ENCODE measurements at places on chromosomes 3 and 15. TPM values are rescaled to one million over a fixed set of nuclear protein-coding genes. Genes with fewer than 3 reads are reported as not detected.

Gene PCLAF
- total RNA-seq = 8.1 TPM

Gene DET1
- 5.6 TPM for total RNA-seq

Gene TCTA
- total RNA-seq = 16.7 TPM

Gene GOLGA8T
- 1.5 TPM for total RNA-seq

Gene PRR20G
- total RNA-seq = not detected

Gene BSN
- total RNA-seq = 0.74 TPM

DNA sequence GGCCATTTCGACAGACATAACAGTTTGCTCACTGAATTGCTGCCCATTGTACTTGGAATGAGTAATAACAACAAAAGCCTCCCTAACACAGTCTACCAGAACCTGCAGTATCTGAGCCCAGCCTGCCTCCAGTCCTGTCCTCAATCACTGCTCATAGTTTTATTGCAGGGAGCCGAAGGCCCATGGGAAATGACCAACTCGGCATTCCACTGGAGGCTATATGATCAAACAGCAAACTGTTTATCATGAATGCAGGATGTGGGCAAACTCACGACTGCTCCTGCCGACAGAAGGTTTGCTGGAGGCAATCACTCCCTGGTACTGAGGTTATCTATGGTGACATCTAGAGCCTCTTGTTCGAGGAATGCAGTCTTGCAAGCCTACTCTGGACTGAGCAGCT, 46.3 kb downstream of the LSM3 start:
- H3K27ac ChIP-seq = no peak overlapping the region
- no peaks in the 10 kb centered on the region for H3K36me3 ChIP-seq
- no peaks in the 10 kb centered on the region for H3K27me3 ChIP-seq
- no peak overlapping the region for H3K4me3 ChIP-seq
- DNase-seq = peak; percentile 44

DNA sequence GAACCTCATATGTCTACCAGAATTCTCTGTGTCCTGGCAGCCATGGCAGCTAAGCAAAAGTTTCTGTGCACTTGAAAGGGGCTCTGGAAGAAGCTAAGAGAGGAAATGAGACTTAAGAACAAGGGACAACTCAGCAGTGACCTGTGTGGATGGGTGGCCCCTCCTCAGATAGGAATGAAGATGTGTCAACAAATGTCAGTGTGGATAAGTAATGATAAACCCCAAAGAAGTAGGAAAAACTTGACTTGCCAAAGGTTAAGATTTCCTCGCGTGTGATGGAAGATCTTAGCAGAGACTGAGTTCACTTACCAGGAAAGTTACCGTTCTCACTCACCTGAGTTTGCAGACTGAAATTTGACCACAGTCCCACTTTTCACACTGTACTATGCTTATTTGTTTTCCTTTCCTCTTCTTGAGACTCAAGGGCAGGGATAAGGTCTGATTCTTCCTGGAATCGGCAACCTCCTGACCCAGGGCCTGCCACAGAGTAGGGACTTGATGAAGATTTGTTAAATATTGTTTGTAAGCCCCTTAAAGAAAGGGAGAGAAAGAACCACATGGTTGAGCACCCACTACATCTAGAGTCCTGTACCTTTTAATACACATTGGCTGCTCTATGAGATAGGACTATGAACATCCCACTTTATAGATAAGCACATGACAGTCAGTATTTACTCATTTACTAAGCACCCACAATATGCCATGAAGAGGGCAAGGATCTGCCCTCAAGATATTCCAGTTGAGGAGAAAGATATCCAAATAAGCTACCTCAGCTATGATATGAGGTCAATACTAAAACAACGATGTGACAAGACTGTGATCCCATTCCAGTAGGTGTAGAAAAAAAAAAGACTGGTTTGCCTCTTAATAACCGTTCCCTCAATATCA, 7.3 kb upstream of the HRH1 start:
- H3K27me3 ChIP-seq = no peaks in the 10 kb centered on the region
- no peak overlapping the region for H3K4me3 ChIP-seq

GRCh38 chr3:143045639-143046038, 44.3 kb downstream of the U2SURP start:
- no peaks in the 10 kb centered on the region for H3K27me3 ChIP-seq
- no peaks in the 10 kb centered on the region for H3K36me3 ChIP-seq
- DNase-seq = no peak
- H3K4me3 ChIP-seq = no peak overlapping the region
- no peaks in the 10 kb centered on the region for H3K4me1 ChIP-seq
- H3K27ac ChIP-seq = no peak overlapping the region

GRCh38 chr3:172145031-172145686, 105.8 kb downstream of the FNDC3B start:
- DNase-seq = no peak
- no peak overlapping the region for H3K4me3 ChIP-seq
- H3K27ac ChIP-seq = no peak overlapping the region
- no peaks in the 10 kb centered on the region for H3K27me3 ChIP-seq
- H3K4me1 ChIP-seq = peaks cover 27% of the 10 kb centered on the region

DNA sequence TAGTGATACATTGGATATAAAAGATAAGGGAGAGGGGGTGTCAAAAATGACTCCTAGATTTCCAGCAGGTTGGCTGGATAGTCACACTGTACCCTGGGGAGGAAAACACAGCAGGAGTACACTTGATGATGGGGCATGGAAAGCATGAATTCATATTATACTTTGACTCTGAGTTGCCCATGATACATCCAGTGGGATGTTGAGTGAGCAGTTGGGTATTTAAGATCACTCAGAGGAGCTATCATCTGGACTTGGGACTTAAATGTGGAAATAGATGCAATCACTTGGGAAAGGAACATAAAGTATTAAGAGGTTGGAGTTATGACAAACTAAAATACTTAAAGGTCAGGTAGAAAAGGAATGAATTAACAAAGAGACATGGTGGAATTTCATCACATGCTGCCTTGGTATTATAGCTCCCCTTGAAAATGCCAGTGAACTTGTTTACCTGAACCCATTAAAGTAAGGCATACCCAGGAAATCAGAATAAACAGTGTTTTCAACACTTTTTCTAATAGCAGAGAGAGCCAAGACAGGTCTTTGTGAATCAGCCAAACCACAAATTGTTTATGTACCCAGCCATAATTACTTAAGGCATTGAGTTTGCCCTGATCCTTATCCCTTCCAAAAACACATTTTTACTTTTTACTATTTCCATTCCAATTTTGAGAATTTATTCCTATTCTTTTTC, 49.9 kb upstream of the ABI3BP start:
- H3K36me3 ChIP-seq = no peaks in the 10 kb centered on the region
- H3K4me1 ChIP-seq = peaks cover 6% of the 10 kb centered on the region
- H3K4me3 ChIP-seq = no peak overlapping the region
- H3K27me3 ChIP-seq = no peaks in the 10 kb centered on the region

- H3K4me3 ChIP-seq = no peak overlapping the region
- H3K36me3 ChIP-seq = peaks cover 29% of the 10 kb centered on the region
- peak overlapping the region; percentile 90 for H3K27ac ChIP-seq
Measured at GRCh38 chr15:78917888-78918287, 27.0 kb downstream of the CTSH start.

- no peaks in the 10 kb centered on the region for H3K27me3 ChIP-seq
- H3K36me3 ChIP-seq = no peaks in the 10 kb centered on the region
- H3K4me1 ChIP-seq = peaks cover 29% of the 10 kb centered on the region
- H3K4me3 ChIP-seq = no peak overlapping the region
- peak; percentile 93 for DNase-seq
Measured at GRCh38 chr15:100718075-100718980, 115.9 kb downstream of the ASB7 start.

GRCh38 chr15:25541228-25541627, 102.4 kb upstream of the UBE3A start:
- no peaks in the 10 kb centered on the region for H3K4me1 ChIP-seq
- no peak overlapping the region for H3K4me3 ChIP-seq
- H3K27ac ChIP-seq = no peak overlapping the region
- H3K36me3 ChIP-seq = no peaks in the 10 kb centered on the region

- no peaks in the 10 kb centered on the region for H3K36me3 ChIP-seq
- H3K4me1 ChIP-seq = no peaks in the 10 kb centered on the region
- H3K4me3 ChIP-seq = no peak overlapping the region
- H3K27ac ChIP-seq = no peak overlapping the region
Measured at GRCh38 chr3:131328721-131329120, 52.9 kb upstream of the NUDT16 start.

GRCh38 chr3:106942051-106942450, 435.2 kb upstream of the CCDC54 start:
- H3K4me1 ChIP-seq = no peaks in the 10 kb centered on the region
